Stimulated activated CD4-positive, alpha-beta T cell treated with anti-CD3 and anti-CD28 coated beads, Interleukin-1b, Interleukin-23, amount 100 ng/mL, for 1 hour (primary cell): ENCODE measurements at places on chromosomes 7 and 10.

DNA sequence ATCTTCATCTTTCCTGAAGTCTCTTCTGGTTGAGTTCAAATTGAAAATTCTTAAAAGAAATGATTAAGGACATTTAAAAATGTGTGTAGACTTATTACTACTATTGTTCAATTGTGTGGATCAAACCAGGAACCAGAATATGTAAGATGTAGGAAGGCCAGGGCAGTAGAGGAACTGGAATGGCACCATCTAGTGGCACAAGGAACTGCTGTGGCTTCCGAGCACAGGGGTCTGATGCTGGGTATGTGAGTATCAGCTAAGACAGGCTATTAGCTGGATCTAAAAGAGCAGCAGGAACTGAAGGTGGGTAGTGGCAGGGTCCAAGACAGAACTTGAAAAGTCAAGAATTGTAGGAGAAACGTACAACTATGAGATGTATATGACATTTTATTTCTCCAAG, 247.3 kb downstream of the SEMA3A start:
- DNase-seq = no peak

DNA sequence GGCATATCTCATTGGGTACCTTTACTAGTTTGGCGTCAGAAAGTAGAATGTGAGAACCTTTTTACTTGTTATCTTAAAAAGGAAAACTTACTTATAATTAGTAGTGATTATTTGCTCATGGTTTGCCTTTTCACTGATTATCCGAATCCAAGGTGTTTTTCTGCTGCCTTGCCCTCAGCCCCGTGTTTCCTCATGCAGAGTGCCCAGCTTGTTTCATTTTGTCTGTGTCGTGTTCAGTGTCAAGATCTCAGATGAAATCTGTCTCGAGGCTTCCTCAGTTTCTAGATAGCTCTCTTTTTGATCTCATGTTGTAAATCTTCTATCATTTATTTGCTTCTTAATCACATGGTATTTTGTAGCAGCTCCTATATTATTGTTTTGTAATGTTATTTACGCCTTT, 30.1 kb downstream of the RPA3 start:
- DNase-seq = no peak

GRCh38 chr7:145978769-145979168, 137.8 kb upstream of the CNTNAP2 start:
- DNase-seq = no peak

DNA sequence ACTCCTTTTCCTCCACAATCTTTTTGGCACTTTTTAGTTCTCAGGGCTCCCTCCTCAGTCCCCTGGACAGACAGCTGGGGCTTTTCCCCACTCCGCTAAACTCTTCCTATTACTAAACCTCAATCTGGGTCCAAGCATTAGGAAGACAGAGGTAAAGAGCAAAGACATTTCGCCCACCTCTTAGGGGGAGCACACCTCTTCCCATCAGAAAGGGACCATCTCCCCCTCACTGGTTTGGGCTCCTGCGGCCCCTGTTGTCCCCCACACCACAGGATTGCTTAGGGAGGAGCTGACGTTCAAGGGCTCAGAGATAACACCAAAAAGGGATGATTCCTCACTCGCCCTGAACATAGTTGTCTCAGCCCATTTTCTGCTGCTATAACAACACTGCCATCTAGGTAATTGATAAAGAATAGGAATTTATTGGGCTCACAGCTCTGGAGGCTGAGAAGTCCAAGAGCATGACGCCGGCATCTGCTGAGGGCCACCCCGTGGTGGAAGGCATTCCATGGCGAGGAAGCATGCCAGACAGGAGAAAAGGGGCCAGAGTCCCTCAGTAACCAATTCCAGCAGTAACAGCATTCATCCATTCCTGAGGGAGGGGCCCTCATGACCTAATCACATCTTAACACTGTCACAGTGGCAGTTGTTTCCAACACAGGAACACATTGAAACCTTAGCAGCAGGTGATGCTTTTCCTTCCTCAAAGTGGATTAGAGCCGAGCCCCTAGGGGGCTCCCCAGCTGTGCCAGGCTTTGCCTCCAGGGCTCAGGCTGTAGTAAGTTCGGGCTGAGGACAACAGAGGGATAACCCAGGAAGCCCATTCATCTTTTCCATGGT, 209.6 kb downstream of the EBF3 start:
- no peak for DNase-seq

DNA sequence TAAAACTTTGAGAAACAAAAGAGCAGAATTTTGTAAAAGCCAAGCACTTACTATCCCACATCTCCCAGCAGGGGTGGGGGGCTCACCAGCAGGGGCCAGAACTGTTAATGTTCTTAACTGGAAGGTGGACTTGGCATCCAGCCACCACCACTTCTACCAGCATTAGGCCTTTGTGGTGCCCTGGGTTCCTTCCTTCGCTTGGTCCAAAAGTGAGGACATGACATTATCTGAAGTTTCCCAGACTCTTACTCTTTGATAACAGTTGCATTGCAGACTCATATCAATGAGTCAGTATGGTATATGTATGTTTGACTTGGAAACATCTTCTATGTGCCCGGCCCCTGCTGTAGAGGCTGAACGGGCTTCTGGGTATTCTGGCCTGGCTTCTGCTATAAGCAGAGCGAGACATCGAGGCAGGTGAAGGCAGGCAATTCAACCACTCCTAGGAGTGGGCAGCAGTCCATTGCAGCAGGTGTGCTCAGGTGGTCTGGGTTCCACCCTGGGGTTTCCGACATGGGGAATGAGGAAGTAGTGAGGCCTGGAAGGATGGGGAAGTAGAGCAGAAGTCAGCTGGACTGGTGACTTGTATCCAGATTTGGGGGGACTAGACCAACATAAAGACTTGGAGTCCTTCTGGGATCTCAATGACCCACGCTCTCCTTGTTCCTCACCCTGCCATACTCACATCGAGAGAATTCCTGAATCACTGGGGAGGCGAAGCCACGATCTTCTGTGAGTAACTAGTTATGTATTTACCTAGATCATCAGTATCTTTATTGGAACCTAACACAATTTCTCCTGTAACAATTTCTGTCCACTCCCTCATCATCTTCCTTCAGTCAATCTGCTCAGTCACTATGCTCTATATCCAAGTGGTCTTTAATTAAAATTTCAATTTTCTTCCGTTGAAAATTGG, 4.1 kb downstream of the ZNF777 start:
- no peak for DNase-seq

- DNase-seq = no peak
Measured at GRCh38 chr10:48568131-48568530, 36.7 kb downstream of the ARHGAP22 start.

DNA sequence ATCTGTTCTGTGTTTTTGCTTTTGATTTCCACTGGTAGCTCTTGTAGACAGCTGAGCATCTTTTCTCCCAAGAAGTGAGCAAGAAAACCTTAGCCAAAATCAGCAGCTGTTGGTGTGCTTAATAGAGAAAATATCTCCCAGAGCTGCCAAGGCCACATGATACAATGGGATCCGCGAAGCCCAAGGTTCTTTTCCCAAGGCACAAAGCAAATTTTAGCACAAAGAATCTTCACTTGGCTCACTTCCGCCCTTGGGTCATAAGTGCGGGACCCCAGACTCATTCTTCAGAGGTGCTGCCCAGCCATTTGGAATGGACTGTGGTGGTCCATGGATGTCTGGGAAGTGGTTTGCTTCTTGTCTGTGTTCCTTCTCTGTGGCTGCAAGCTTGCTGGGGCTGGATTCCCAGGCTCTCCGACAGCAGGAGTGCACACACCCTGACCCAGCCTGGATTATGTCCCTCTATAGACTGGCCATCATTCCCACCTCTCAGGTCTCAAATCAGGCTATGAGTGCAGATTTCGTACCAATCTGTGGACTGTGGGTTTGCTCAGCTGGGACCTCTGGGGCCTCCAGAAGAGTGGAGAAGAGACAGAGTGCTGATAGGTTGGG, 93.0 kb upstream of the TMEM72 start:
- no peak for DNase-seq

DNA sequence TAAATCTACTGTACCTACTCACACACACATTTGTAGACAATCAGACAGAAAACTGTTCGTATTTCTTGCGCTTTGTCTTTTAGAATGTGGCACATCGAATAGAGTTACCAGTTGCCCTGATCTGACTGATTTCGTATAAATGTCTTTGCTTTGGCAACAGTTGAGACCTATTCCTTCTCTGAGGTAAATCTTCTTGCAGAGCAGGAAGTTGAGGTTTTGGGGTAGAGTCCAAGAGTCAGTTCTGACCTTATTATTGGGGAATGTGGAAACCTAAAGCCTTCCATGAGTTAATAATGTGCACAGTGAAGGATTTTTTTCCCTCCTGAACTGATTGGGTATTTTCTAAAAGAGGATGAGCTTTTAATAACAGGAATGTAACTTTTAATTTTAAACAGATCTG, 135.3 kb downstream of the KIAA1217 start:
- DNase-seq = no peak

DNA sequence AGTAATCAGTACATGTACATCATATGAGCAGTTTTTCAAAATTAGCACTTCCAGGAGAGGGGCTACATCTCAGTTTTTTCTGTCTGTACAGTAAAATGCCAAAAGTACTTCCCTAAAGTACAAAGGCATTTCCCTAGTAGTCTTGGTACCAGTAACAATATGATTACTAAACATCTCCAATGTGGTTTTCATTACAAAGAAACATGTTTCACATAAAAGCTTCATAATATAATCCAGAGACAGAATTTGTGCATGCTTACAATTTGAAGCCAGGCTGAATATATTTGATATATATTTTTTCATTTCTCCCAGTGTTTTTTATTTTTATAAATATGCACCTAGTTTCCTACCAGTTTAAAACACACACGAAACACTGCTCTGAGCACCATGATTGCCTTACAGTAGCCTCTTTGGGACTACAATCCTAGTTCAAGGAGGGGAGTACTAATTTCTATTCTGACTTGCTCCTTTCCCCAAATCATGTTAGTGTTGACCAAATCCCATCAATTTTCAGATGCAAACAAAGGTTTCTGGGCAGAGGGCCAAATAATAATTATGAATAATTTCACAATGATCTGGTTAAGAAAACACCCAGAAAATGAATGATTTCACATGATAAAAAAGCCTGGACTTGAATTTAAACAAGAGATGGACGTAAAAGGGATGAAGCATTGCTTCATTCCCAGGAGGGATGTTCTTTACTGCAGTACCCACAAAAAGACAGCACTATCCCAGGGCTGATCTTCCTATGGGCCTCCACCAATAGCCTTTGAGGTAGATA, 201.3 kb downstream of the SLC25A13 start:
- no peak for DNase-seq

DNA sequence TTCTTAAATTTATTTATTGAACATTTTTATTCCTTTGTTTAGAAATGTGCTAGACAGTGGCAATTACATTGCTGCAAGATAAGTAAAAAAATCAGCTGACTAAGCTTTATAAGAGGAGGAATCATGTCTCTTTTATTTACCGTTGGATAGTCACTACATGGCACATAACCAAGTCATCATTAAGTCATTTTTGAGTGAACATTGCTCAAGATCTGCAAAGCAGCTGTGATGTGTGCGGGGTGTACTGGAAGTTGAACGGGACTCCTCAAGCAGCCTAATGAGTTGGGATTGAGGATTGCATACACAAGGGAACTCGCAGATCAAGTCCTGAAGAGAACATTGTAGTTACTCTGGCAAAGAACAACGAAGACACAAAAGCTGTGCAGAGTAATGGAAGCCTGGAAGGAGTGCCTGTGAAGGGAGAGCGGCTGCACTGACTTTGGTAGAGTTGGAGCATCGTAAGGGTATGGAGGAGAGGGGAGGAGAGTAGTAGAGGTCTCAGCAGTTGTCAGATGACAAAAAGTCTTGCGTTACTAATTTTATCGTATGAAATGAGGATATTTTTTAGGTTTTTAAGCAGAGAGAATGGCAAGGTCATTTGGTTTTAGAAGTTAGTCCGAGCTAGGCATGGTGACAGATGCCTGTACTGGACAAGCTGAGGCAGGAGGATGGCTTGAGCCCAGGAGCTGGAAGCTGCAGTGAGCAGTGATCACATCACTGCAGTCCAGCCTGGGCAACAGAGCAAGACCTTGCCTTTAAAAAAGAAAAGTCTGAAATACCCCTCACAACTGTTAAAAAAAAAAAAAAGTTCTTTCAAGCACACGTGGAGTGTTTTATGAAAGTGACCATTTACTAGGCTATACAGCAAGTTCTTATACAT, 95.1 kb downstream of the BMPR1A start:
- DNase-seq = no peak

- no peak for DNase-seq
Measured at GRCh38 chr10:113057948-113058522, 108.0 kb downstream of the TCF7L2 start.

DNA sequence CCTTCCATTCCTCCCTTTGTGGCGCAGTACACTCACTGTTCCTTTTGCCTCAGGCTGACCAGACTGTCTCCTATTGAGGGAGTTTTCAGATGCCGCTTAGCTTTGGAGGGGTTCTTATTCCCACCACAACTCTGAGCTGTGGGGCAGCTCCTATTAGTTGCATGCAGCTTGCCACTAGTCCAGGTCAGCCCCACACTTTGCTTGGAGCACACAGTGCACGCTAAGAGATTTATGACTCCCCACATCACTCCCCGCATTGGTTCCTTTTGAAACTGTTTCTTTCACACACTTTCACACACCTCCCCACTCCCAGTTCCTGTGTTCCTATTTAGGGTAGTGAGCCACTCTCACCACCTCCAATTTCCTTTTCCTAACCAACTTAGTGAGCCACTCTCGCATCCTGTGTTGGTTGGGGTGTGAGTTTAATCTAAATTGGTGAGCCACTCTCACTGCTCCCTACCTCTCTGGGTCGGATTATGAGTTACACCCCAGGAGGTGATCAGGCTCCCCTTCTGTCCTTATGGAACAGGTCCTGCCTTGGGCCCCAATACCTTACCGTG, 10.4 kb upstream of the ZNF485 start:
- DNase-seq = no peak

- no peak for DNase-seq
Measured at GRCh38 chr10:23338886-23339285, 5.7 kb downstream of the C10orf67 start.

DNA sequence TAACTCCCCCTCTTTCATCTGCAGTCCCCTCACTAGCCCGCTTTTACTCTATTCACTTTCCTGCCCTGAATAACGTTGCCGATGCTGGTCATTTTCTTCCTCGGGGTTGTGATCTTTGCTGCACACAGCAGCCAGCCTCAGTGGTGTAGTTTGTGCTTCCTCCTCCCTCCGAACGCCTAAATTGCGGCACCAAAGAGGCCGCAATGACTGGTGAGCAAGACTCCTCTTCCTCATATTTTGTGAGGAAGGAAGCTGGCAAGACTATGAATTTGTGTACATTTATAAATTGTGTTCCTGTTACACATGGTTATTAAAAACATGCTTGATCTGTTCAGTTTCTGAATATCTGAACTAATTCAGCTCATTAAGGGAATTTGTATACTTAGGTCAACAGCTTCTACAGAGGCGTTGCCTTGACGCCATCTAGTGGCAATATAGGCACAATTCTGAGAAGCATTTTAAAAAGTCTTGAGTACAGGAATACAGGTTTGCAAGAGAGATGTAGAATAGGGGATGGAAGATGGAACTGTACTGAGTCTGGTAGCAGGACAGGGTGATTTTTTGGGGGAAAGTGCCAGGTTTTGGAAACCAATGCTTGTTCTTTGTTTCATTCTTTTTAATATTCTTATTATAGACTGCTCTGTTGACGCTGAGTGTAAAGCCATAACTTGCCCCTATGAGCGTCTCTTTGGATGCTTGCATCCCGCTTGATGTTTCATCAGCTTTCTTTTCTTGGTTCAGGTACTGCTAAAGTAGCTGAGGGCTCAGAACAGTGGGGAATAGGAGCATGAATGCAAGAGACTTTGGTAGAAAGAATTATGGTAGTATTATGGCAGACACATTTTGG, 4.1 kb upstream of the TAS2R5 start:
- DNase-seq = no peak
